CD4-positive, alpha-beta T cell treated with Interferon alpha-2 for 1 hour (primary cell): ENCODE measurements at places on chromosomes 2 and 18.

DNA sequence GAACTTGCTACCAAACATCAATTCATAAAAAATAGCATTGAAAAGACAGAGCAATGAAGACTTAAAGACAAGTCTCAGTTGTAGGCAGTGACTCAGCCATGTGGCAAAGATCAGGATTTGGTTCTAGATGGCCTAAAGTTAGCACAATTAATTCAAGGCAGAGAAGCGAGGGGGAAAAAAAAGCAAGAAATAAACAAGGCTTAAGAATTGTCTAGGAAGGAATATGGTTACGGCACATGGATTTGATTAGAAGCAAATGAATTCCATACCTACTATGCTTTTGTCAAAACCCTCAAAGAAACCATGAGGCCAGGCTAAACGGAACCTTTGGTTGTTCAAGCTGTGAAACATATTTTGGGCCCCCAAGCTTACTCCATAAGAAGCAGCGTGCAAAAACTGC, 362.2 kb upstream of the KCNH7 start:
- no peak for DNase-seq

GRCh38 chr2:102059151-102059550, 67.4 kb downstream of the IL1R2 start:
- no peak for DNase-seq

DNA sequence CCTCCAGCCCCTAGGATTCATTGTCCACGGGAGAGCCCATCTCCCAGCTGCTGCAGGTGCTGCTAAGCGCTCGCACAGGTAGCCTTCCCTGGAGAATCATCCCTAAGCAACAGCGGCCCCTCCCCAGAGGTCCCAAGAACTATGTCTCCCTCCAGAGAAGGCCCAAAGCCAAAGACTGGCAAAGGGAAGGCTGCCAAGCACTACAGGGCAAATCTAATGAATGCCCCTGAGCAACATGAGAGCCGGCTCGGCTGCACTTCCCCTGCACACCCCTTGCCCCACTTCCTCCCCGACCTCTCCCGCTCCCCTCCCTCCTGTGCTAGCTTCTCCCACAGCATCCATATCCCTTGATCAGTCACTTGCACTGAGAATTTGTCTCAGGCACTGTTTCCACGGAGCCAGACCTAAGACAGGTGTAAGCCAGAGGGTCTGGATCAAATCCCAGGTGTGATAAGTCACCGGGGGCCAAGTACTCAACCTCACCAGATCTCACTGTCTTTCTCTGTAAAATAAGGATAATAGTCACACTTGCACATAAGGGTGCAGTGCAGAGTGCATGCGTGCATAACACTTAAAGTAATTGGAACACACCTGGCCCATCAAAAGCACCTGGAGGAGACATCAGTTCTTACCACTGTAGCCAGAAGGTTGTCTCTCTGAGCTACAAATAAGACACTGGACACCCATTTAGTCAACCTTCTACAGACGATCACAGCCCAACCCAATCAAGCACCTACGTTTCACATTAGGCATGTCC, 20.1 kb upstream of the COL6A3 start:
- DNase-seq = no peak

DNA sequence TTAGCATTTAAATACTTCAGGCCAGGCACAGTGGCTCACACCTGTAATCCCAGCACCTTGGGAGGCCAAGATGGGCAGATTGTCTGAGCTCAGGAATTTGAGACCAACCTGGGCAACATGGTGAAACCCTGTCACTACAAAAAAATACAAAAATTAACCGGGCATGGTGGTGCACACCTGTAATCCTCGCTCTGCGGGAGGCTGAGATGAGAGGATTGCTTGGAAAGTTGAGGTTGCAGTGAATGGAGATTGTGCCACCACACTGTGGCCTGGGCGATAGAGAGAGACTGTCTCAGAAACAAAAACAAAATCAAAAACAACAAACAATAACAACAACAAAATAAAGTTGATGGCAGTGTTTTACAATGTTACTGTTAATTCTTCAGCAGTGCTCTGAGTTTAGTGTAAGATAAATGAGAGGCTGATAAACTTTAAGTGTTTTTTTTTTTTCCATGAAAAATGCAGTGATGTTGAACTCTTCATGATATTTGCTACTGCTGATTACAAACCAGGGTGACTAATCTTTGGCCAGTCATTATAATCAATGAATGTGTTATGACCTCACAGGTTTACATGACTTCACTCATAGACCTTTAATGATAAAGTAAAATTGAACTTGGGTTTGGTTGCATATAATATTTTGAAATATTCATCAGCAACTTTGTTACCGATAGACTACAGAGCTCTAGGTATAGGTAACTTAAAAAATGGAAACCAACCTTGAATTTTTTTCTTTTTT, 2.5 kb downstream of the ITGAV start:
- DNase-seq = no peak

GRCh38 chr2:200247494-200247893, 59.0 kb upstream of the SPATS2L start:
- no peak for DNase-seq

- DNase-seq = no peak
These were observed 53.5 kb downstream of the CDH19 start for GRCh38 chr18:66550366-66550765.

DNA sequence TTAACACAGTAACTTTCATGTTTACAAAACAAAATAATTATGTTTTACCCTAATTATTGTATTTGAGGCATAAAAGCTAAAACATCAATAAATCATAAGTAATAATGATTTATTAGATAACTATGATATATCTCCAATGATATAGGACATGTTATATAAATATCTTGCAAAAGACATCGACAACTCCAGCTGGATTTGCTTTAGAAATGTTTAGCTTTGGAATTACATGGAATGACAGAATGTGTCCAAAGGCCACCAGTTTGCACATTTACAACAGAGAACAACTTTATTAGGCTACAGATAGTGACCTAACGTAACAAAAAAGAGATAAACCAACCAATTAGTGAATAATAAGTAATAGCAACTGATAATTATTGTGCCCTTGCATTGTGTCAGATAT, 475.7 kb downstream of the DCC start:
- DNase-seq = no peak
